ENCODE measurements at places on chromosomes 12 and 14. TPM values are rescaled to one million over a fixed set of nuclear protein-coding genes. Genes with fewer than 3 reads are reported as not detected.

- DNase-seq: no peak
Observed at GRCh38 chr12:105113094-105113493, 5.6 kb downstream of the WASHC4 start.

GRCh38 chr14:42323426-42323825 lies 716.8 kb downstream of the LRFN5 start:
- DNase-seq: no peak

Gene IL22
- not detected for total RNA-seq

Gene ZC2HC1C
- total RNA-seq: 3.7 TPM

- no peak for DNase-seq
Observed at GRCh38 chr12:96048393-96048969, 13.1 kb upstream of the LTA4H start.

Measured in lower leg skin (tissue), 4 donors.